ENCODE measurements at places on chromosomes 5 and 9. TPM values are rescaled to one million over a fixed set of nuclear protein-coding genes. Genes with fewer than 3 reads are reported as not detected.

The CETN3 gene
- total RNA-seq: 14.0 TPM

The ELL2 gene
- 25.7 TPM for total RNA-seq

The ADAMTS6 gene
- 13.2 TPM for total RNA-seq

The SVEP1 gene
- total RNA-seq: 5.0 TPM

The TMEM171 gene
- total RNA-seq: 22.6 TPM

Measured in myocyte (in vitro differentiated cells).